ENCODE measurements at places on chromosomes 4 and X.

- DNase-seq, result no peak
These were observed 1.6 kb downstream of the ZAR1 start for GRCh38 chr4:48491514-48492176.

GRCh38 chr4:5079581-5079980 lies 28.3 kb downstream of the STK32B start:
- no peak for DNase-seq

DNA sequence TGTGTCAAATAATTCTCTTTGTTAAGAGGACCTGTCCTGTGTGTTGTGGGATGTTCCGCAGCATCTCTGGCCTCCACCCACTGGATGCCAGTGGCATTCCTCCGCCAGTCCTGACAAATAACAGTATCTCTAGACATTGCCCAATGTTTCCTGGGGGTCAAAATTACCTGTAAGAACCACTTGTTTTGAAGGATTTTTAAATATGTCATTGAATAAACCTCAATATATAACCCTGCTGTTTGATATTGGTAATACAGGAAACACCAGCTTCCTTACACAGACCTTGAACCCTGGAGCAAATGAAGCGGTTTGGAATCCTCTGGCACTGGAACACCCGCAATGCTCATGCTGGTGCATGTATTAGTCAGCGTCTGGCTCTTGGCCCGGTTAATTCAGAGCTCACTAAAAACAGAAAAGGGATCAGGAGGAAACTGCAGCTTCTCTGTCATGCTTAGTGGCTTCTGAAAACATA lies 101.3 kb downstream of the TBL1X start:
- DNase-seq, result no peak

GRCh38 chrX:39757971-39758370 lies 339.8 kb downstream of the BCOR start:
- DNase-seq, result no peak

GRCh38 chrX:72105436-72105835 lies 26.3 kb downstream of the RTL5 start:
- DNase-seq, result no peak

- no peak for DNase-seq
These were observed 7.8 kb downstream of the SPATA4 start for GRCh38 chr4:176187624-176188023.

DNA sequence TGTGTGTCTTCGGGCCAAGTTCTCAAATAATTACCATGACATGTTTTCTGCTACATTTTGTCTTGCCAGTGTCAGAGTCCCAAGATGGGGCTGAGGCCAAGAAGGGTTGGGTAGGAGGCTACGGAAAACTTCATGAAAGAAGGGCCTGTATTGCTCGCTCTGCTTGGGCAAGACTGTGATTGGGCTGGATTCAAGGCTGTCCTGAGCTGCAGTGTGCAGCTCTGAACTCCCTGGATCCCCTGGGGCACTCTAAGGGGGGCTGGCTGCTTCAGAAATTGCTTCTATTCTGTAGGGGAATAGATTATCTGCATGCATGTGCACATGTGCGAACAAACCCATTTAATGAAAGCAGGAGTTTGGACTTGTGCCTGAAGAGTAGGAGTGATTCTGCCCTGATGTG lies 13.6 kb downstream of the TSPAN6 start:
- no peak for DNase-seq

- no peak for DNase-seq
These were observed 119.9 kb upstream of the POF1B start for GRCh38 chrX:85499400-85499799.

DNA sequence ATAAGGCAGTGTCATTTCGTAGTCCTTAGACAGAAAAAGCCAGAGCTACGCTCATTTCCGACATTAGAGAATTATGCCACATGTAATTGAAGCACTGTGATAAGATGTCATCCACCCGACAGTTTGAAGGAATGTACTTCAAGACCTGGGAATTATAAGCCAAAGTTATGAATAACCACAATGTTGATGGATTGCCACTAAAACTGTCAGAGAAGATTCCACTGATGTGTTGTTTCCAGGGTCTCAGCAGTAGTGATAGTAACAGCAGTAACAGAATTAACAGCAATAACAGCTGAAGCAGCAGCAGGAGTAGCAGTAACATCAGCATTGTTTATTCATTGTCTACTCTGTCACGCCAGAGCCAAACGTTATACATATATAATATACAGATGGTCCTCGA lies 24.7 kb downstream of the RAB33A start:
- DNase-seq, result no peak
